Fibroblast of pulmonary artery (primary cell): ENCODE measurements at places on chromosomes 2 and 18.

GRCh38 chr2:137168552-137168951 lies 403.2 kb downstream of the THSD7B start:
- DNase-seq, result peak; percentile 15

GRCh38 chr2:165899311-165899710 lies 54.3 kb downstream of the TTC21B start:
- DNase-seq, result no peak

GRCh38 chr2:101724125-101724474 lies 26.6 kb downstream of the MAP4K4 start:
- DNase-seq, result no peak

DNA sequence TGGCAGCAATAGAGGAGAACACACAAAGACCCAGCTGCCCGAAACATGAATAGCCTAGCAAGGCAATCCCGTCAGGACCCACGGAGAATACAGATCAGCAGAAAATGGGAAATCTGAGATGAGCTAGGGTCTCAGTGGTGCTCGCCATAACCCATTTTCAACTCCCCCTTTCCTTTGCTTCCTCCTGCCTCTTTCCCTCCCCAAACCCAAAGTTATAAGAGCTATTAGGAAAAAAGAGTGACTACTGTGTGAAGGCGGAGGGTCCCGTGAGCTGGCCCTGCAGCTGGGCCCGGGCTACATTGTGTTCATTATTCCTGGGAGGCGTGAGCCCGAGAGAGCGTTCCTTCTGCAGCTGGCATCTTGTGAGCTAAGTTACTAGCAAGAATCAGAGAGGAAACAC lies 118.4 kb downstream of the PID1 start:
- no peak for DNase-seq

DNA sequence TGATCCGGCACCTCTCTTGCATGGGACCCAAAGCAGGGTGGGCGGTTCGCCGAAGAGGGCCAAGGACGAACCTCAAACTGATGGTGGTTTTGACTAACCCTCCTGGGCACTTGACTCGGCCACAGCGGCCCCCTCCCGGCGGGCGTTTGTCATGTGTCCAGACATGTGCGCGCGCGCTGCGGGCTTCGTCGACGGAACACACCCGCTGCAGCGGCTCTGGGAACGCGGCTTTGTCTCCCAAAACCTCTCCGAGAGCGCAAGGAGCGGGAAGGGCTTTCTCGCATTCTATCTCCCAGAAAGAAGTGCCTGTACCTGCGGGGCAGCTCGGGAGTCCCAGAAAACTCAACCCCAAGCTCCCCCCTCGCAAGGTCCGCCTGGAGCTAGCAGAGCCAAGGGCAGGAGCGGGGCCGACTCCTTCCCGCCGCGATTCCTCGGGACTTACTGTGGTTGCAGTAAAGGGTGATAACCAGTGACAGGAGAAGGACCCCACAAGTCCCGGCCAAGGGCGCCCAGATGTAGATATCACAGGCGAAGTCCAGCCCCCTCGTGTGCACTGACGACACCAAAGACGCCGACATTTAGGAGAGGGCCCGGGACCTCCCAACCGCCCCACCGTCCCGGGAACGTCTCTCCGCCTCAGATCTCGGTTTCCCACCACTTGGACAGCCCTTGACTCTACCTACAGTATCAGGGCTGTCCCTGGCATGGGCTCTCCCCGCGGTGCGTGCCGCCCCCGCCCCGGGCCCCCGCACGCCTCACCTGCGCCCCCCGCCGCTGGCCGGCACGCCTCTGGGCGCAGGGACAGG lies 1.6 kb downstream of the CD8A start:
- no peak for DNase-seq

DNA sequence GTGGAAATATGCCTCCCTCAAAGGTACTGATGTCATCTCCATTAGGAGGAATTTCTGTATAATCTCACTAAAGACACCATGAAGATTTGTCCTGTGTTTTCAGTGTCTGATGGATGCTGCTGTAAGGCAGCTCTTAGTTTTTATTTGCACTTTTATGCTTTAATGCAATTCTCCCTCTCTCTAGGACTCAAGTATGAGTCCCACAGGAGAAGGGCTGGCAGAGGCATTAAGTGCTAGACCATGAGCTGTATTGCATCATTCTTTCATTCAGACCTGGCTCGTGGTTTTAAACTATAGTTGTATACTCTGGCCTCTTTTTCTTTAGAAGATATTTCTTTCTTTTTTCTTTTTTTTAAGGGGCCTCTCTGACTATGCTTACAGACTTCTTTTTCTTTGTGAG lies 805.6 kb downstream of the DPP10 start:
- no peak for DNase-seq

GRCh38 chr2:54678719-54679118 lies 44.7 kb upstream of the EML6 start:
- no peak for DNase-seq
